ENCODE measurements at places on chromosomes 3 and 15. TPM values are rescaled to one million over a fixed set of nuclear protein-coding genes. Genes with fewer than 3 reads are reported as not detected.

DNA sequence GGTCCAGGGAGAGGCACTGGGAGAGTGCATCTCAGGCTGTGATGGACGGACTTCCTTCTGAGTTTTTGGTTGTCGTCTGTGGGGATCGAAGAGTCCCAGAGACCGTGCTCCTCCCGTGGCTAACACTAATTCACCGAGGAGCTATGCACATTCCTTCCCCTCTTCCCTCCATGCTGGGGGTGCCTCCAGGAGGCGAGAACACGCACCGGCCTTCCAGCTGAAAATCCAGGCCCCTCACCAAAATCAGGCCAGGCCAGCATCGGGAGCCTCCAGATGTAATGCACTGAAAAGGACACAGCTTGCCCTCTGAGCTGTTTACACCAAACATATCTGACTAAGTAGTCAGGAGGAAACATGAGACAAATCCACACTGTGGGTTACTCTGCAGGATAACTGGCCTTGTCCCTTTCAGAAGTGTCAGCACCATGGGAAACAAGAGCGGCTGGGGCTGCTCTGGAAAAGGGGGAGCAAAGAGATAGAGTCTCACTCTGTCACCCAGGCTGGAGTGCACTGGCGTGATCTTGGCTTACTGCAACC lies 5.5 kb downstream of the RNU5B-1 start:
- DNase-seq = peak; percentile 30

- DNase-seq = no peak
Measured at GRCh38 chr15:94306700-94307650, 75.6 kb downstream of the MCTP2 start.

TMCO5A gene
- total RNA-seq = not detected

GRCh38 chr3:108493862-108494261 lies 16.5 kb downstream of the MYH15 start:
- peak; percentile 51 for DNase-seq

DNA sequence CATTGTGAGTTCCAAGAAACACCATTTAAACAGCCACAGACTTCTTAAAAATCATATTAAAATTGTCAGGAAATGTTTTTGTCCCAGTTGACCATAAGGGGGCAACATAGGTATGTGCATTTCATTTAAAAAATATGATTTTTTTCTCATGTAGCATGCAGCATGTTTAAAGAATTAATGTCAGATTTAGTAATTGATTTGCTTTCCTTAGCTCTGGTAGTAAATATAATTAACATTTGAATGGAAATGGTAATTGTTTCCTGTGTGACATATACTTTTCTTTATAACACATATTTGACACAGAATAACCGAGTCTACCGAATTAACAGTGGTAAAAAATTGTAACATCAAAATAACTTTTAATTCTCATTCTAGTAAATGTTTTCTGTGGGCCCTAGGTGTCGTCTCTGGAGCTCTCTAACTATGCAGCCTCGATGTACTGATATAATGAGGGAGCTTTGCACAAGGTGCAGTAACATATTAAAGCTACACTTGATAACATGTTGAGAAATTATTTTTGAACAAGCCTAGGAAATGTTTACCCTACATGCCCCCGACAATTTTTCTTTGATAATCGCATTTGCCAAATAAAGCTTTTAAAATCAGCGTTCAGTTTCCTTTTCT lies 34.9 kb downstream of the NXPE3 start:
- DNase-seq = no peak

DZIP3 gene
- 8.0 TPM for total RNA-seq

GRCh38 chr3:58237941-58238681 lies 519 bp downstream of the ABHD6 start:
- no peak for DNase-seq

GRCh38 chr15:59116141-59116540 lies 11.2 kb downstream of the CCNB2 start:
- DNase-seq = no peak

DNA sequence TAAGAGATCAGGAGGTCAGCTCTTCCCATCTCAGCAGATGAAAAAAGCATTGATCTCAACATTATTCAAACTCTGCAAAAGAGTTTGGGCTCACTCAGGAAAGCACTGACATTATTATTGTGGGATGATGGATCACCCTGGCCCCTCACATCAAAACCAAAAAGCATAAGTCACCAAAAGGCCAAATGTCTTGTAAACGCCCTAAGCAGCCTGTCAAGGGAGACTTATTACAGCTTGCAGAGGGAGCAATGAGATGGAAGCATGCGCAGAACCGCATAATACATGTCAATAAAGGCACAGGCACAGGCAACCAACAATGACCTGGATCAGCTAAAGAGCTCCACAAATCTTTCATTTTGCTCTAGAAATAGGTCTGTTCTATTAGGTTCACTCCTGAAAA lies 4.6 kb downstream of the FSIP1 start:
- no peak for DNase-seq

KCNAB1 gene
- total RNA-seq = 0.10 TPM

GRCh38 chr15:76866008-76866407 lies 39.1 kb downstream of the SCAPER start:
- no peak for DNase-seq

GRCh38 chr15:37098468-37099318 lies 1.7 kb downstream of the MEIS2 start:
- no peak for DNase-seq

DNA sequence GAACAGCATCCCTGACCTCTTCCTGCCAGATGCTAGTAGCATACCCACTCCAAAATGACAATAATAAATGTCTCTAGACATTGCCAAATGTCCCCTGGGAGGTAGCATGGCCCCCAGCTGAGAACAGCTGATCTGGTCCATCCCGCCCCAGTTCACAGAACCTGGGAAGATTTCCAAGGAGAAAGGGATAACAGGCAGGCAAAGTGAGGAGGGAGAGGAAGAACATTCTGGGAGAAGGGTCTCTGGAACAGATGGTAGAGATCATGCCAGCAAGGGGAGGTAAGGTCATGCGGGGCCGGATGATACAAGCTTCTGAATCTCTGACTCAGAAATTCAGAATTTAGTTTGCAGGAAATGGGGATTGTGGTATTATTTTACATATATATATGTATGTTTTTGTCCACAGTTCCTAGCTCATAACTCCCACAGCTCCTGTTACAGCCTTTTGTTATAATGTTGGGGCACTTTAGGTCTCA lies 192.7 kb downstream of the SUCLG2 start:
- no peak for DNase-seq

XCR1 gene
- total RNA-seq = not detected

GRCh38 chr15:48411971-48412591 lies 80.9 kb downstream of the DUT start:
- no peak for DNase-seq

PLXND1 gene
- total RNA-seq = 65.3 TPM

COL8A1 gene
- total RNA-seq = 24.3 TPM

DNA sequence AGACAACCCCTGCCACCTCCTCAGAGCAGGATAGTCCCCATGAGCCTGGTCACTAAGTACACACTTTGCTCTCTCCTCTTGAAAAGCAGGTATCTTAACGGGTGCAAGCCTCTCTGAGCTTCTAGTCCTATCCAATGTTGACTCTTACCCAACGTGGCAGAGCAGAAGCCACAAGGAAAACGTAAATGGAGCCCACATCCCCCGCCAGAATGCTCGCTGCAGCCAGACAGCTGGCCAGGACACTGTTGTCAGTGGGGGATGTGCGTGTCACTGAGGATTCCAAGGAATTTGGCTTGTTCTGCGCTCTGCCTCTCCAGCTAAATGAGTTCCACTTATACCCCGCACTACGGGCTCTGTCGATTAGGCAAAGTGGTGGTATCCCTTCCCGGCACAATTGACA lies 67.8 kb upstream of the IGF1R start:
- DNase-seq = no peak

- no peak for DNase-seq
Measured at GRCh38 chr3:177688152-177688551, 490.9 kb upstream of the TBL1XR1 start.

- DNase-seq = no peak
Measured at GRCh38 chr3:124172816-124173215, 180.9 kb upstream of the ROPN1 start.

- DNase-seq = no peak
Measured at GRCh38 chr3:13539671-13540070, 9.3 kb upstream of the FBLN2 start.

DNA sequence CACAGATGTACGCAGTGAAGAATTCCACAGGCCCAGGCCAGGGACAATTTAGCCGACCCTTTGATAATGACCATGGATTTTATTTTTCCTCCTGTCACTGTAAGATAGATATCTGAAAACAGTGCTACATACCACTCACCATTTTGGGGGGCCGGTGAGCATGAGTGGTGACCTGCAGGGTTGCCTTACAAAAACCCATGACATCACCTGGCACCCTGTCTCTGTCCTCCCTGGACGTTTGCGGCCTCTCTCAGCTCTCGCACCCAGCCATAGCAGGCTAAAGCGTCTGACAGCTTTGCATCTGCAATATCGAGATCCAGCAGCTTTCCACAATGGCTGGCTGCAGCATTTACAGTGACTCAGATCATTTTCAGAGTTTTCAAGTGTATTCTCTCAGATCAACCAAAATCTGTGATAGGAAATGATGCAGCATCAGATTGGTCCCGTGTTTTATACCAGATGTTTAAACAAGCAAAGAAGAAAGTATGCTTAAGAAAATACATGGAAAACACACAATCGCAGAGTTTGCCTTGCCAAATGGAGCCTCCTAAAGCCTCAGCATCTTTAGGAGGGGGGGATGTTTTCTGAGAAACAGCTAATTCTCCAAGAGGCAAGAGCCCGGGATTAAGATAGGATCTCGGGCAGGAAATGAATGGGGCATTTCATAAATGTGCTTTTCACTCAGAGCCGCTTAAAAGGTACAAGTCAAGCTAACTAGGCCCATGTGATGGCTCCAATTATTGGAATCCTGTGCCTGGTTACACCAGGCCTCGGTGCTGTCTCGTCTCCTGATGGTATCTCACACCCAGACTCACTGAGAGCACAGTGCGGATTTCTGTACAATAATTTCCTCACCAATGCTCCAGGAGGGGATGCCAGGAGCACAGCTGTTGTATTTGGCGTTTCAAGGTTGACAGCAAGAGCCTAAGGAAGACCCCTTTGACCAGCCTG lies 257.3 kb downstream of the XXYLT1 start:
- DNase-seq = no peak

DNA sequence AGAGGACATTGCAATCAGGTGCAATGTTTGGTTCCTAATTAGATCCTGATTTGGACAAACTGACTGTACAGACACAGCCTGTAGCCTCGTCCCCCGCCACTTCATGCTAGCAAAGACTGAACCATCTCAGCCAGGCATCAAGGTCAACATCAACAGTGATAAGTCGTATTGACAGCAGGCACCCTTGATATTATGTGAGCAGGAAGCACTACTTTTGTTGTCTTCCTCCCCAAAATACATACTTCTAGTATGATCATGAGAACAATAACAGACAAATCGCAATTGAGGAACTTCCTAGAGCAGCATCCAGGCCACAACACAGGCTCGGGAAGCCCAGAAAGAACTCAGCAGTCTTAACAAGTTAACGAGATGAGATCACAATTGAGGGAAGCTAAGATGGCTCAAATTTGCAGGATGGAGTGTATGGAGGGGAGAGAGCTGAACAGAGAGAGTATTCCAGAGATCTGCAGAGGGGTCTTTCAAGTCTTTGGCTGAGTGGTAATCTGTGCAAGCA lies 20.4 kb downstream of the TGM5 start:
- DNase-seq = no peak

DNA sequence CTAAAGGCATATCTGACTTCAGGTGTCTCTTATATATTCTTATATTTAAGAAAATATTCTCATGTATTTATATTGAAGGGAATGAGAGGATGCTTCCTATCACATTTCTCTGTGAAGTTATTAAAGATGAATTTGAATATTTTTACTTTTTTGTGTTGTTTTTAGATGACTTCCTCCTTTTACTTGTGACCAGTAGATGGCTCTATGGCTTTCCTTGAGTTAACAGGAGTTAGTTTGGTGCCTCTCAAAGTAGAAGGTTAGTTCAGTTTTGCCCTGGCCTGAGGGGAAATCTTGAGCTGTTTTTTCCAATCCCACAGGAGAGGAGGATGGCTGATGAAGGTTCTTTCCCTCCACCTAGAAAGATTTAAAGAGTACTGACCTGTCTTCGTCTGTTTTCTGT lies 80.7 kb downstream of the SQOR start:
- peak; percentile 41 for DNase-seq

GRCh38 chr3:60095516-60095915 lies 1045.7 kb upstream of the CFAP20DC start:
- no peak for DNase-seq
